CD4-positive, alpha-beta T cell treated with Interleukin-4 for 1 hour (primary cell): ENCODE measurements at places on chromosomes 5 and 9.

- no peak for DNase-seq
Measured at GRCh38 chr9:132858751-132859150, 19.3 kb downstream of the AK8 start.

GRCh38 chr5:153654504-153655200 lies 164.2 kb downstream of the GRIA1 start:
- no peak for DNase-seq

DNA sequence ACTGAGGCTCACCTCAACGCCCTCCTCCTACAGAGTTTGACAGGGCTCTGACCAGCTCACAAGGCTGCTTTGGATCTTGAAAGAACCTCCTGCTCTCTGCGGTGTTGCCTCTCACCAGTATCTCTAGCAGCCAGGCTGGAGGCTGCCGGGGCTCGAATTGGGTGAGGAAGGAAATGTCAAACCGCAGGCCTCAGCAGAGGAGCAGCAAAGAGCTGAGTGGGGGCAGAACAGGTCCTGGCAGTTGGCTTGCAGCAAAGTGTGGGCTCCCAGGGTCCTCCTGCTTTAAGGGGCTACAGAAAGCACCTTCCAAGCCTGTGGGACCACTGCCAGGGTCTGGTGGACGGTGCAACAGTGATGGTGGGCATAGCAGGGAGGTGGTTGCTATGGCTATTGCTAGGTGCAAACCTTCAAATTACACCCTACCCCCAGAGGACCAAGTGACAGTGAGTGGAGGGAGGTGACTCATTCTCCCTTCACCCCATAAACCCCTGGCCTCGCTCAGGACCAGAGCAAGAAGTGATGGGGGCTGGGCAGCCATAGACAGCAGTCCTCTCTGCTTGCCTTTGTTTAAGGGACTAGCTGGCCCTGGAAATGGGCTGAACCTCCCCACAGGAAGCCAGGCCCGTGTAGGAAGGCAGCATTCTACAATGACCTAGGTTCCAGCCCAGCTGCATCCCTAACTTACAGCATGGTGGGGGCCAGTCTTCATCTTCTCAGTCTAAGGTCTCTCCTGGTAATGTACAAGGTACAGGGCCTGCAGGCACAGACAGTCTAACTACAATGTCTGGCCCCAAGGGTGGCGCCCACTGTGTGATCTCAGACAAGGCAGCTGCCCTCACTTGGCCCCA lies 18.7 kb downstream of the LCP2 start:
- DNase-seq, result peak; percentile 90

DNA sequence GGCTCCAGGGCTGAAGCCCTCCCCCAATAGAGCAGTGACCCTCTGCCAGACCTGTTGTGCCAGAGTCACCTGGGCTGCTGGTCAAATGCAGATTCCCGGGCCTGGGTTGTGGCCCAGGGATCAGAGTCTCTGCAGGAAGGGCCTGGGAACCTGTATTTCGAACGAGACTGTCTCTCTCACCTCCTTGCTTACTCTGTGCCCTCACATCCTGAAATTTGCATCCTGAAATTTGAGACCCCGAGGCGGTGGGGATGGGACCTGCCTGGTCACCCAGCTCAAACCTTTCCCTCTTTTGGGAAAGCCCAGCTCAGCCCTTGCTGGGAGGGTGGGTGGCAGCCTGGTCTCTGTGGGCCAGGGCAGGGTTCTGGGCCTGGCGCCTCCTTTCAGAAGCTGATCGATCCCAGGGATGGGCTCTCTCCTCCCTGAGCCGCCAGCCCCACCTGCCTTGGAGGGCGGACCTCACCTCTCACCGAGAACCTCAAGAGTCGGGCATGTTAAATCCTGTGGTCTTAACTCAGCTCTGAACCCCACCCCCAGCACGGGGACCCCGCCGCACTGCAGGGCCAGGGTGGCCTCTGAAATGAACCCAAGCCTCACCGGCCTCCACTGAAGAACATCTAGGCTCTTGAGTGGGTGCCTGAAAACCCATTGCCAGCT lies 44.0 kb upstream of the IER5L start:
- no peak for DNase-seq

GRCh38 chr5:177426566-177427210 lies at the start of gene GRK6:
Gene GRK6, plus strand, starts transcription at chr5:177426676. Its CDS starts 170 bp downstream, at chr5:177426846.
- peak; percentile 79 for DNase-seq

- no peak for DNase-seq
Measured at GRCh38 chr9:96141666-96142065, 160.3 kb downstream of the HSD17B3 start.
